ENCODE measurements at places on chromosomes 13 and 19. TPM values are rescaled to one million over a fixed set of nuclear protein-coding genes. Genes with fewer than 3 reads are reported as not detected.

DNA sequence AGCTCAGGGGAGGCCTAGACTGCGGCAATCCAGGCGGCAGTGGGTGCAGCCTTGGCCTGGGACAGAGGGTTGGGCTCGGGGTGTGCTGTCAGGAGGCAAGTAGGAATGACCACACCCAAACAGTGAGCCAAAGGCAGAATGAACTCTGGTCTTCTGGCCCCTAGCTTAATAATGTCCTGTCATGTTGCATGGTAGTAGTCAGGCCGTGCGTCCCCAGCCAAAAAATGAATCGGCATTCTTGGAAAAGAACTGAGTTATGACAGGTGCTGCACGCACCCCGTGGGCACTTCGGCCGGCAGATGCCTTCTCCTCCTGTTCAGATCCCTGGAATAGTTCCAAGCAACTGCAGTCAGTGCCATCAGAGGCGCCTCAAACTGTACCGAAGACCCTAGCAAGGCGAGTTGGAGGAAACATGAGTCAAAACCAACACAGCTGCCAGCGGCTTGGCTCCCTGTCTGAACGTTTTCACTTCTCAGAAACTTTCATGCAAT is 55.9 kb downstream of the ATP7B start:
- no peak overlapping the region for H3K4me3 ChIP-seq
- H3K36me3 ChIP-seq: no peaks in the 10 kb centered on the region
- no peaks in the 10 kb centered on the region for H3K4me1 ChIP-seq
- no peak overlapping the region for H3K27ac ChIP-seq
- DNase-seq: no peak

Gene ZNF615
- total RNA-seq: 11.8 TPM

- H3K27me3 ChIP-seq: no peaks in the 10 kb centered on the region
- no peak overlapping the region for H3K27ac ChIP-seq
- no peaks in the 10 kb centered on the region for H3K36me3 ChIP-seq
- H3K4me3 ChIP-seq: no peak overlapping the region
- no peak for DNase-seq
- no peaks in the 10 kb centered on the region for H3K4me1 ChIP-seq
Observed at GRCh38 chr19:39057615-39058014, 25.3 kb upstream of the FBXO27 start.

GRCh38 chr19:29866011-29866410 is 54.2 kb downstream of the CCNE1 start:
- no peak overlapping the region for H3K27ac ChIP-seq
- peak; percentile 7 for DNase-seq
- H3K27me3 ChIP-seq: no peaks in the 10 kb centered on the region
- H3K4me1 ChIP-seq: no peaks in the 10 kb centered on the region

DNA sequence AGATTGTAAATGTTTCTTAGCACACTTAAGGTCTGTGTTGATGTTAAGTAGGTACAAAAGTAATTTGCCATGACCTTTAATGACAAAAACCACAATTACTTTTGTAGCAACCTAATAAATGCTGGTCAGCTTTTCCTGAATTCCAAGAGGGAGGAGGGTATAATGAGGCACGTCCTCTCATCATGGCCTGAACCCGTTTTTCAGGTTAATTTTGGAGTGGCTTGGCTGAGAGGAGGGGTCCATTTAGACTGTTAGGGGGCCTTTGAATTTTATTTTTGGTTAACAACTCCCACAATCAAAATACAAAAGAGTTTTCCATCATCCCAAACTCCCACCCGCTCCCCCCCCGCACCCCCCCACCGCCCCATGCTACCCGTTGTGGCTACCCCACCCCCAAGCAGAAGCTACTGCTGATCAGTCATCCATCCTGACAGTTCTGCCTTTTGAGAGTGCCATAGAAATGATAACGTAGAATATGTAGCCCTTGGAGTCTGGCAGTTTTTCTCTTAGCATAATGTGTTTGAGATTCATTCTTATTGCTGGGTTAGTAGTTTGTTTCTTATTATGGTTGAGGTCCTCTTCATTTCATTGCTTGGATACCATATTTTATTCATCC is 14.4 kb upstream of the PLEKHF1 start:
- no peak for DNase-seq
- no peaks in the 10 kb centered on the region for H3K27me3 ChIP-seq

Gene TNFSF11
- not detected for total RNA-seq

DNA sequence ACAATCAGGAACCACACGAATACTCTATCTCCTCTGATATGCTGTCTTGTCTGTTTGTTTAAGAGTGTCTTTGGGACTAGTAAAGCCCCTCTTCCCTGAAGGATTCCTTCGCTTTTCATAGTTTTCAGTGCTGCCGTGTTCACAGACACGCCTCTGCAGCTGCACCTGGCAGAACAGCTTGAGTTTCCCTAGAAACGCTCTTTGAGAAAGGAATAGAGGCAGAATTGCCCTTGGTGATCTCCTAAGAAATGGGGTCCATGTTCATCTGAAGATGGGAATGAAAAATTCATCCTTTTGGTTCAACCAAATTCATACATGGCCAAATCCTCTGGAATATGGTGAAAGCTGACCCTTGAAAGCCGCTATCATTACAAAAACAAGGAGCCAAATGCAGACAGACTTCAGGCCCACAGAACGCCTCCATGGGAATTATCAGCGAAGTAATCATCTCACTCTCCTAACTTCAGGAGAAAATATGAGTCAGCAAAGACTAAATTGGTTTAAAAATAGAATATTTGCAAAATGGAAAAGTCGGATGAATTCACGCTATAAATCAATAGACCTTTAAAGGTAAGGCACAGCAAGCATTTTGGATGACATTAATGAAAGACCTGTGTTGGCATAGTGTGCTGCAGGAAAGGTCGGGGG is 5.5 kb downstream of the SACS start:
- H3K4me1 ChIP-seq: no peaks in the 10 kb centered on the region
- H3K4me3 ChIP-seq: no peak overlapping the region
- no peaks in the 10 kb centered on the region for H3K36me3 ChIP-seq
- H3K27ac ChIP-seq: no peak overlapping the region

DNA sequence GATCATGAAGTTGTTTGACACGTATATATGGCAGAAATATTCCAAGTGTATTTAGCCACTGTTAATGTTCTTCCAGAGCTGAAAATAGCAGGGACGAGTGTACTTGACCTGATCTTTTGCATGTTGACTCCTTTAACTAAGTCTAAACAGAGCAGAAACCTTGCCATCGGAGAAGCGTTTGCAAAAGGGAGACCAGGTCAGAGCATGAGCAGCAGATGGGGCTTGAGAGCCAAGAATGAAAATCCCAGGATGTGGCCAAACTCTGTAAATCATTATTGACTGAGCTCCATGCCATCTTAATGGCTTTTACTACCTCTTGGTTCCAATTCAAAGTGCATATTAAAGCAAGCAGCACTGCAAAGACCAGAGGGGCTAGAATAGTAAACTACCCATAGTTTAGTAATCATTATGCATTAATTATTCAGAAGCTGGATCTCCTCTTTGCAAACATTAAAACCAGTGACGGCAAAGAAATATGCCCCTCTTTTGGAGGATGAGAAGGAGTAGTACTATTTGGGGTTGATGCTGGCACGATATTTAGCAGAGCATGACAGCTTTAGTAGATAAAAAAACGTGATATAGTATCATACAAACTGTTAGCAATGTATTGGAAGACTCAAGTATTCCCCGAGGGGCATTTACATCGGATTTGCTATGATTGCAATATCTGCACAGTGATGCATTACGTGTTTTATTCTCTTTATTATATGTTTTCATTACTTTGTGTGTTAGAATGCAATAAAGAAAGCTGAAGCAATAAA is 55.7 kb downstream of the FAM216B start:
- no peak overlapping the region for H3K4me3 ChIP-seq
- no peaks in the 10 kb centered on the region for H3K4me1 ChIP-seq
- DNase-seq: peak; percentile 47
- no peaks in the 10 kb centered on the region for H3K36me3 ChIP-seq
- H3K27ac ChIP-seq: no peak overlapping the region
- H3K27me3 ChIP-seq: no peaks in the 10 kb centered on the region

DNA sequence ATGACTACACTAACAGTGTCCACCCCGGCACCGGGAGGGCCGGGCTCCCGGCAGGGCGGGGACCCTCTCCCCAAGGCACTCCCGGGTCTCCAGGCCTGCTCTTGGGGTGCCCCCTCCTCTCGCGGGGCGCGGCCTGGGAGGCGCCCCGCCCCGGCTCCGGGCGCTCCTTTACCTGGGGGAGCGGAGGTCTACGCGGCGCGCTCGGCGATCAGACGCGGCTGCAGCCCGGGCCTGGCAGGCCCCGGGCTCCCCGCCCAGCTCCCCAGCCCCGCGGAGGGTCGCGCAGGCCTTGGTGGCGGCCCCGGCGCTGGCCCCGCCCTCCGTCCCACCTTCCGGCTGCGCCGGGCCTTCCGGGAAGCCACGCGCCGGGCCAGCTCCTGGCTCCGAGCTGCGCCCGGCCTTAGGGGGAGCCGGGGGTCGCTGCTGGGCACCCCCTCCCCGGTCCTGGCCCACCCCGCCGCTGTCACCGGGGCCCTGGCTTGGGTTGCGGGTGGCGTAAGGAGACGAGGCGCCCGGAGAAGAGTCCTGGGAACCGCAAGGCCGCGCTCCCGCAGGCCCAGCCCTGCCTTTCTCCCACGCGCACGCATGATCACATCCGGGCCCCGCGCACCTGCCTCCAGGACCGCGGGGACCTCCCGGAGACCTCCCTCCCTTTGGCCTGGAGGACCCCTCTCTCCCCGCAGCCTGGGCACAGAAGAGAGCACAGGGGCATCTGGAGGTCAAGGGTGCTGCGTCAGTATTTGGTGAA is at the start of gene C19orf12:
Gene C19orf12 (minus strand): TSS at position 309 of the 748 bp plus-strand sequence. CDS start 6,848 bp downstream, outside the sequence.
- peak within 1 kb of the TSS; percentile 75 for H3K27ac ChIP-seq
- peak within 1 kb of the TSS; percentile 100 for H3K4me3 ChIP-seq
- no peaks in the 10 kb centered on the region for H3K27me3 ChIP-seq
- H3K4me1 ChIP-seq: peaks cover 28% of the 10 kb centered on the region
- peak; percentile 88 for DNase-seq

DNA sequence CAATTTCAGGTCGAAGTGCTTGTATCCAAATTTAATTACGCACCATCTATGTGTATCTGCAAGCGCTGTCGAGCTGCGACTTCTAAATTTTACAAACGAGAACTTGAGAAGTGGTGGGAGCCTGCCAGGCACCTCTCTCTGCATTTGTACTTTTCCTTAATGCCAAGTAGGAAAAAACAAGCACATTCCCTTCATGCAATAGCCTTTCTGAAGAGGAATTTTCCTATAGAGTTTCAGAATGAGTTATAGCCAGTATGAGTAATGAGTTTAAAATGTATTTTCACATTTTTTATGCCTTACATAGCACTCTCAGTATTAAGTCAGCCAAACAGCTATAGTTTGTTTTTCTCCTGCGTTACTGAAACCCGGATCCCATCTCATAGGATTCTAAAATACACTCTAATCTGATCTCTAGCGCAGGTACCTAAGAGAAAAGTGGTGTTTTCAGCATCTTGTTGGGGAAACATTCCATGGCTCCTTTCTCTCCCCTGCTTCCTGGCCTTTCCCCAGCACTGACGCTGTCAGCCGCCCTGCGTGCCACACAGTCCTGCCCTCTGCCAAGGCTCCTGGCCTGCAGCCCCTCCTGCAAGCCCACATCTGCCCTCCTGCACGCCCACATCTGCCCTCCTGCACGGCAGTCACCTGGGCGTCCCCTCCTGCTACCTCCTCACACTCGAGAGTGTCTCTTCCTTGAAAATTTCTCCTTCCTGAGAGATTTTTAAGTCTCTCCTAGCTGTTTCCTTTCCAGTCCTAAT is 526.9 kb downstream of the MYO16 start:
- H3K4me1 ChIP-seq: peaks cover 44% of the 10 kb centered on the region
- H3K27me3 ChIP-seq: no peaks in the 10 kb centered on the region
- H3K27ac ChIP-seq: no peak overlapping the region
- no peaks in the 10 kb centered on the region for H3K36me3 ChIP-seq
- no peak overlapping the region for H3K4me3 ChIP-seq
- no peak for DNase-seq

Gene MBD3L2
- not detected for total RNA-seq

DNA sequence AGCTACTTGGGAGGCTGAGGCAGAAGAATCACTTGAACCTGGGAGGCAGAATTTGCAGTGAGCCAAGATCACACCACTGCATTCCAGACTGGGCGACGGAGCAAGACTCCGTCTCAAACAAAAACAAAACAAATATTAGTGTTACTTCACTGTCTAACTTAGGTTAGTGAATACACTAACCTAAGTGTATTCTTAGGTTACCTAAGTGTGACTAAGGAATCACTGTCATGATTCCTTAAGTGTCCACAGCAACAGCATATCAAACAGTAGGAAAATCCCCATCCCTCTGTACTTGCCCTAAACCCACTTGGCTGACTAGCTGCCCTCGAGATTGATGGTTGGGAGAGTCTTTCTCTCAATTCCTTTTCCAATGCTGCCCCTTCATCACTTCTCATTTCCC is 11.8 kb upstream of the LRCH1 start:
- H3K27me3 ChIP-seq: no peaks in the 10 kb centered on the region
- no peak for DNase-seq
- no peak overlapping the region for H3K4me3 ChIP-seq
- no peak overlapping the region for H3K27ac ChIP-seq

- DNase-seq: no peak
- H3K4me1 ChIP-seq: no peaks in the 10 kb centered on the region
- no peak within 1 kb of the TSS for H3K4me3 ChIP-seq
- no peak within 1 kb of the TSS for H3K27ac ChIP-seq
- no peaks in the 10 kb centered on the region for H3K36me3 ChIP-seq
- no peaks in the 10 kb centered on the region for H3K27me3 ChIP-seq
Observed at GRCh38 chr19:51082611-51083010, at the start of gene KLK14. KLK14 (minus strand) TSS chr19:51082887; CDS start chr19:51082614, 273 bp downstream.

DNA sequence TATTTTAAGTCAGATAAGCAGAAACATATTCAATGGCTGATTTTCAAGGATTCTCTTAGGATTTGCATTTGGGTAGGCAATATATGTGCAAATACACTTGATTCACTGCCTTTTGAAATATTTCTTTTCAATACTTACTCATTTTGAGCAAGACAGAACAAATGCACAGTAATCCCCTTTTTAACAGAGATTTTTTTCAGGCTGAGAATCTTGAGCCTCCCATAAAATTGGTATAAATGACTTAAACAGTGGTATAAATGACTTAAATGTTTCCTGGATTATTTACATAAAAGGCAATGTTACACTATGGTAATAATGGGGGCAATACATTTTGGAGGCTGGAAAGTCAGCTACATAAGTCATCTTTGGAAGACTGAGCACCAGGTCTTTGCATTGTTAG is 389.0 kb downstream of the OLFM4 start:
- no peaks in the 10 kb centered on the region for H3K4me1 ChIP-seq
- no peak overlapping the region for H3K4me3 ChIP-seq
- no peak for DNase-seq
- no peaks in the 10 kb centered on the region for H3K27me3 ChIP-seq

Gene CYP2A6
- total RNA-seq: not detected

Data from Karpas-422 (cell line).